LHCN-M2 (cell line): ENCODE measurements at places on chromosomes 16 and 17.

DNA sequence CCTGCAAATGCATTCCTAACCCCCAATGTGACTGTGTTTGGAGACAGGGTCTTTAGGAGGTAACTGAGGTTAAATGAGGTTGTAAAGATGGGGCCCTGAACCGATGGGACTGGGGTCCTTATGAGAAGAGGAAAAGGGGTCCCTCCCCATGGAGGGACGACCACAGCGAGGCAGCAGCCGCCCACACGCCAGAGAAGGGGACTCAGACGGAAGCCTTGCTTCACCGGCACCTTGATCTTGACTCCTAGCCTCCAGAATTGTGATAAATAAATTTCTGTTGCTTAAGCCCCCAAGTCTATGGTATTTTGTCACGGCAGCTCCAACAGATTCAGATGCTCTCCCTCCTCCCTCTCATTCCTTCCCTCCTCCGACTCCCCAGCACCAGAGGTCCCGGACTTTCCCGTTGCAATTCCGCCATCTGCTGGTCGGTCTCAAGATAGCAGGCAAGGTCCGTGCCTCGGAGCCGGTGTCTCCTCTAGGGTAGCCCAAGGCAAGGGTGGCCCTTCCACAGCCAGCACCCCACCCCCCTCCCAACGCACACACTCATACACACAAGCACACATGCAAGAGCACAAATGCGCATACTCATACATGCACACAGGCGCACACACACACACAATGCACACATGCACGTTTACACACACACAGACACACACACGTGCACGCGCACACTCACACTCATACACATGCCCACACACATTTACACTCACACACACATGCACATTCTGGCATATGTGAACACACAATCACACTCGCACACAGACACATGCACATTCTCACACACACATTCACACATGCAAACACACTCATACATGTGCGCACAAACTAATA is 23.1 kb upstream of the C16orf78 start:
- peak; percentile 18 for DNase-seq

GRCh38 chr16:9407206-9407758 is 315.8 kb downstream of the HAPSTR1 start:
- no peak for DNase-seq

GRCh38 chr16:1614456-1615102 is 2.4 kb downstream of the CRAMP1 start:
- peak; percentile 29 for DNase-seq

DNA sequence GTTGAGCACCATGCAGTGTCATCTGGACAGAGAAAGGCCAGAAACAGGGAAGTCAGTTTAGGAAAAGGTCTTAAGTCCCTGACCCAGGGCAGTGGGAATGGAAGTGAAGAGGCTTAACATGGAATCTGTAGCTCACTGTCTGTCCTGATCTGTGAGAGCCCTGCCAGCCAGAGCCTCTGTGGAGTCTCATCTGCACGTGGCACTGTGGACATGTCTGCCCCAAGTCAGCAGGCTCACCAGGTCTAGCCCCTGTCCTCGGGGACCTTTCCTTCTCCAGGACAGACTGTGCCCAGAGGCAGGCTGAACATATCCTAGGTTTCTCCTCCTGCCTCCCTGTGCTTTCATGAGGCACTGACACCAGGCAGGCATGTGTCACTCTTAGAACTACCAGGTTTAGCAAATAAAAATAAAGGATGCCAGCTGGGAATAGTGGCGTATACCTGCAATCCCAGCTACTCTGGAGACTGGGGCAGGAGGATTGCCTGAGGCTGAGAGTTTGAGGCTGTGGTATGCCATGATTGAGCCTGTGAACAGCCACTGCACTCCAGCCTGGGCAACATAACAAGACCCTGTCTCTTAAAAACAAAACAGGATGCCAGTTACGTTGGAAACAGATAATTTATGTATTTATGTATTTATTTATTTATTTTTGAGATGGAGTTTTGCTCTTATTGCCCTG is 22.4 kb downstream of the UNK start:
- no peak for DNase-seq
